Spinal cord (tissue), 10 donors: ENCODE measurements at places on chromosomes 3 and 15.

GRCh38 chr15:80730387-80730786, 35.3 kb downstream of the ABHD17C start:
- no peak for DNase-seq

- DNase-seq = no peak
Observed at GRCh38 chr15:81752974-81753373, 292.8 kb downstream of the MEX3B start.

- no peak for DNase-seq
Observed at GRCh38 chr3:55508335-55508734, 21.2 kb upstream of the WNT5A start.

- no peak for DNase-seq
Observed at GRCh38 chr15:81749716-81750375, 296.0 kb downstream of the MEX3B start.

DNA sequence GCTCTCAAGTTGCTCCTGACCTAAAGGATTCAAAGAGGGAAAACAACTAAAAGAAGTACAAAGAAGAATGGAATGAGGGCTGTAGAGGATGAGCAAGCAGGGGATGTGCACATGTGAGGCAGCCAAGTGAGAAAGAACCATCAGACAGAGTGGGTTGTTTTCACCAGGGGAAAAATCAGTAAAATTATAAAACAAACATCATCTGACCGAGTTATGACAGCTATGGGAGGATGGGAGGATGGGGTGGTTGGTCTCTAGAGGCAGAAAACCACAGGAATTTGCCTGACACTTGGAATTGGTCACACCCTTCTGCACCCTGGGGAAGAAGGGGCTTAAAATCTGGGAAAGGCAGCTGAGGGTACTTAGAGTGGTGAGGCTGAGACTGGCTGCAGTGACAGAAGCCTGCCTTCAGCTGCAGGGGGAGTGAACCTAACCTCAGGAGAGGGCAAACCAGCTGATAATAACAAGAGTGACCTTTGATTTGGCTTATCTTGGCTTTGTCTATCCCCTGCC, 10.1 kb downstream of the ARHGAP31 start:
- DNase-seq = no peak

DNA sequence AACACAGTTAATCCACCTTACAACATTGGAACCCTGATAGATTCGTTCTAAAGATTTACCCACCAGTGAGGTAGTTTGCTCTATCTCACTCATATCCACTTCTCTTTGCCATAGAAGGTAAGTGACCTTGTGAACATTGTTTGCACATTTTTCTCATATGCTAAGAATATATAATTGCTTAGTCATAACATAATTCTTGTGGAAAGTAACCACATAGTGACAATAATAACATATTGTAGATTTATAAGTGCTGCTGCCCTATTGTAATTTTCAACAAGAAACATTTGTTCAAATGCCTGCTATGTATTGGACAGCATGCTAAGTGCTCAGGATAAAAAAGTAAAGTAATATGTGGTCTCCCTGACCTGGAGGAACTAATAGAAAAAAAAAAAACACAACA, 554.2 kb upstream of the KCNMB2 start:
- DNase-seq = no peak

DNA sequence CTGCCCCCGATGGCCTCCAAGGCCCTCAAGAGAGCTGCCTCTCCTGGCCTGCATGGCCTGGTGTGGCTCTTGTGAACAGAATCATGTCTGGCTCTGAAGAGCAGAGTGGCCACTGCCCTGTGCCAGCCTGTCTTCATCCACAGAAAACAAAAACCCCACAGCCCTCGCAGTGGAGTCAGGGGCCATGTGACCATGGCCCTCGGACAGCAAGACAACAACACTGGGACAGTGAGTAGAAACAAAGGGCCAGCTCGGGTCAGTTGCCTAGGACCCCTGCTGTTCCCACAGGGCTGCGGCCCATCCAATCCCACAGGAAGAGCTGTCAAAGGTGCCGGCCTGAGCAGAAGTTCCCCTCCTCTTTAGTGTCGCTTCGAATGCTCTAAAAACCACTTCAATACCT, 72.5 kb downstream of the UMPS start:
- no peak for DNase-seq

GRCh38 chr15:62343397-62343796, 178.3 kb upstream of the C2CD4B start:
- DNase-seq = no peak
